ENCODE measurements at places on chromosomes 5 and 9.

GRCh38 chr5:178641711-178642110 lies 14.9 kb upstream of the CLK4 start:
- no peak for DNase-seq

- no peak for DNase-seq
Observed at GRCh38 chr5:67816456-67816855, 399.1 kb upstream of the PIK3R1 start.

DNA sequence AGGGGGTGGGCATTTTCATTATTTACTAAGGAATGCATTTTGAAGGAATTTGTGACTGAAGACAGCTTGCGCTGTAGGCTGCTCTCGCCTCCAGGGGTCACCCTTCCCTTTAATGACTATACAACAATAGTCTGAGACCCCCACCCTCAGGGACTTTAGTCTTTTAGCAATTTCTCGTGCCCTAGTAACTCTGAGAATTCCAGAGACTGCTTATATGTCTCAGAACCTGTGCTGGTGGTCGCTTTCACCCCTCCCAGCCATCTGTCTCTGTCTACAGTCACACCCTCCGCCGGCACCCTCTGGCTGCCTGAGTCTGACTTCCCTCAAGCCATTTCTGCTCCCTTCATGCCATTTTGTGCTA lies 671.4 kb downstream of the NR2F1-AS1 start:
- DNase-seq, result no peak

DNA sequence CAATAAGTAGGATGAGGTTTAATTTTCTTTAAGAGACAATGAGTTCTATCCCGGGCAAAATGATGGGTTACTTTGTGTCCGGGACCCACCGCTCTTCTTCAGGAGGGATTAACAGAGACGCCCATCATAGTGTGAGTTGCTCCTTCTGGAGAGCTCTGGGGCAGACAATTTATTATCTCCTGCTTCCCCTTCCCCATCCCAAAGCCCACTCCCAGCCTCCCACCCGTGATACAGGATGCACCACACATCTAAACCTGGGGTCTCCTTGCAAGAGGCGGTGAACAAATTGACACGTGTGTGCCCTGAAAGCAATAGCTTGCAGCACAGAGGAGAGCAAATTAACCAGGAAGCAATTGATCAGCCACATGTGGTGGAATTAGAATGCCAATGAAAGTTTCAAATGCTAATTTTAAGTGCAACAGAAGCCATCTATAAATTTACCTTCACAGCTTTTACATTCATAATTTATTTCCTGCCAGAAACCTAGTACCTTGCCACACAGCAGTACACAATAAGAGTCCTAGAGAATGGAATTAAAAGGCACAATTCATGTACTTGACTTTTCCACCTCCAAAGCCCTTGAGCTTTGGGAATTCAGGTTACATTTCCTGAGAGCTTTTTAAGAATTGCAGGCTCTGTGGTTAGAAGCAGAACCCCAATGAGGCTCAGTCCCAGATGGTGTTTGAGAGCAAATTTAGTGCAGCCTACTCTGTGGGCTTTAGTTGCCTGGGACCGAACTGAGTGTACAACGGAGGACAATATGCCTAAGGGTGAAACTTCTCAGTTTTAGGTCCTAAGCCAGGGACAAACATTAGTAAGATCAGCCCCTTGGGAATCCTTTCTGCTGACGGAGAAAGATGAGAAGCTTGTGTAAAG lies 399.6 kb downstream of the MED10 start:
- DNase-seq, result no peak

DNA sequence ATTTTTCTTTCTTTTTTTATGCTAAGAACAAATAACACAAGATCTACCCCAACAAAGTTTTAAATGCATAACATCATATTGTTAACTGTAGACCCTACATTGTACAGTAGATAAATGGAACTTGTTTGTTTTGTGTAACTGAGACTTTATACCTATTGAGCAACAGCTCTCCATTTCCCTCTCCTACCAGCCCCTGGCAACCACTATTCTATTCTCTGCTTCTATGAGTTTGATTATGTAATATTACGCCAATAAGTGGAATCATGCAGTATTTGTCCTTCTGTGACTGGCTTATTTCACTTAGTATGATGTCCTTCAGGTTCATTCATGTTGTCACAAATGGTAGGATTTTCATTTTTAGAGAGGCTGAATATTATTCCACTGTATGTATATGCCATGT lies 308.2 kb upstream of the PRR16 start:
- no peak for DNase-seq
